Activated CD8-positive, alpha-beta memory T cell treated with anti-CD3 and anti-CD28 coated beads, Interleukin-2, amount 50 U/mL, for 4 hours (primary cell): ENCODE measurements at places on chromosomes 1 and 21.
A peak's percentile ranks its signal among the peaks of the same experiment; 100 is the strongest.

GRCh38 chr1:28199328-28200233 is 23.1 kb upstream of the PTAFR start:
- peak; percentile 23 for DNase-seq

GRCh38 chr1:40786995-40787705 is 3.6 kb downstream of the KCNQ4 start:
- DNase-seq = no peak

DNA sequence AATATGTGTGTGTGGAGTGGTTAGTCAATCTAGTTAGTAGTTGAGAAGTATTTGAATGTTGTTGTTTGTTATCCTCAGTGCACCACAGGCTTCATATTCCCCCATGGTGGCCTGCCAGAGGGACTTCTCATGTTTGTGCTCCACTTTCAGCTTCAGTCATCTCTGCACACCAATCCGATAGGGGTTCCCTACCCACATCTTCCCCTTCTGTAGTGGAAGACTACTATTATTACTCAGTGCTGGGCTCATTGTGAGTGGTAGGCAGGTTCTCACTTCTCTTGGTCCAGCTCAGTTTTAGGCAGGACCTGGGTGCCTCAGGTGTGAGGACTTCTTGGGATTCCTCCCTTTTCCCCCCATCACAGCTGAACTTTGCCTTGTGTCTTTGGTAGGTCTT is 14.2 kb downstream of the MT1HL1 start:
- no peak for DNase-seq

GRCh38 chr1:234730770-234731568 is 121.0 kb upstream of the IRF2BP2 start:
- DNase-seq = peak; percentile 42

- no peak for DNase-seq
Observed at GRCh38 chr1:36511804-36512798, 29.4 kb upstream of the CSF3R start.

DNA sequence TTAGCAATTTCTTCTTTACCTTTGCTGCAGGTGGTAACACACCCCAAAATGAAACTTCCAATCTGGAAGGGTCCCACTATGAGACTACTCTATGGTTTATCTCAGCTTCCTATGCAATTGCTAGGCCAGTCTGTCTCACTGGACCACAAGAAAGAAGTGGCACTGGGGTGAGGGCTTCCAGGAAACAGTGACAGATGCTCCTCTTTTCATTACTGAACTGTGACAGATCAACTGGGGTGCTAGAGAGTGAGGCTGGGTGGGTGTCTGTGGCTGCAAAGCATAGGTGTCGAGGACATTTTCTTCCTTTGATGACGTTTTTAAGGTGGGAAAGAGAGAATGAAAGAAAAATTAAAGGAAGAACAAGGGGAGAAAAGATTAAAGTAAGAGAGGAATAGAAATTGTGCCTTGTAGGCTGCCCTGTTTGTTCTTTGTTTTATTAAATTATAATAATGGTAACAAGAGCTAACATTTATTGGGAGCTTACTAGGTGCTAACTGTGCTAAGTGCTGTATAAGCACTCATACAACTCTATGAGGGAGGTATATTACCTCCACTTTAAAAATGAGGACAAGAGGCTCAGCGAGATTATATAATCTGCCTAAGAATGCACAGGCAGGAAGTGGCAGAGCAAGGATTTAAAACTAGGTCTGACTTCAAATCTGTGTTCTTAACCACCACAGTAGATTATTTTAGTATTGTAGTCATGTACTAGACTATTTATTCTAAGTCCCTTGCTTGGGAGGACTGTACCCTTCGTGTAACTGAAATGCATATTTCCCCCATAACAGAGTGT is 27.8 kb upstream of the DMRTA2 start:
- DNase-seq = no peak

DNA sequence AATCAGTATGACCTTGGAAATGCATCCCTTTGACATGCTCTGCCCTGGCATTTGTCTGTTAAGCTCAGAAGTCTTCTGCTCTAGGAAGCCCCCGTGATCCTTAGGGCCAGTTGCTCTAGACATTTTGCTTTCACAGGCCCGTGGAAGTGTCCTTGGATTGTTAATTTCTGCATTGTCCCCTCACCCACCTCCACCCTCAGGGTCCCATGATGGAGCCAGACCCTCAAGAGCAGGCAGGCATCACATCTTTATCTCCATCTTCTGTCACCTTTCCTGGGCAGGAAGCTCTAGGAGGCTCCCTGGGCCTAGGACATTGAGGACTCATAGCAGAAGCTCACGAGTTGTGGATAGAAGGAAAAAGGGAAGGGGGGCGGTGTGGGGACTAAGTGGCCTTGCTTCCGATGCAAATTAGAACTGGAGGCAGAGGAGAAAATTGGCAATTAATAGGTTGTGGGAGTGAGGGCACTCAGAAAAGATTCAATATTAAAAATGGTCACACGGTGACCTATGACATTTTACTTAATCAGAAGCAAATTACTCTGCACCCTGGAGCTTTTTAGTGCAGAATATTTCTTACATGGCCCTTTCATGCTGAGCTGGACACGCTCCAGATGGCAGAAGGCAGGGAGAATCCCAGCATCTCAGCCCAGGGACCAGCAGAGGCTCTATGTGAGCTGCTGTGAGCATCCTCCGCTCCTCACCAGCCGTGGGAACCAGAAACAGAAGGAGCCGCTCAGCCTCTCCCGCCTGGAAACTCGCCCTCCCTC is 185.0 kb downstream of the MATN1 start:
- DNase-seq = no peak

GRCh38 chr1:7501084-7501491 is 270.0 kb upstream of the VAMP3 start:
- DNase-seq = no peak

DNA sequence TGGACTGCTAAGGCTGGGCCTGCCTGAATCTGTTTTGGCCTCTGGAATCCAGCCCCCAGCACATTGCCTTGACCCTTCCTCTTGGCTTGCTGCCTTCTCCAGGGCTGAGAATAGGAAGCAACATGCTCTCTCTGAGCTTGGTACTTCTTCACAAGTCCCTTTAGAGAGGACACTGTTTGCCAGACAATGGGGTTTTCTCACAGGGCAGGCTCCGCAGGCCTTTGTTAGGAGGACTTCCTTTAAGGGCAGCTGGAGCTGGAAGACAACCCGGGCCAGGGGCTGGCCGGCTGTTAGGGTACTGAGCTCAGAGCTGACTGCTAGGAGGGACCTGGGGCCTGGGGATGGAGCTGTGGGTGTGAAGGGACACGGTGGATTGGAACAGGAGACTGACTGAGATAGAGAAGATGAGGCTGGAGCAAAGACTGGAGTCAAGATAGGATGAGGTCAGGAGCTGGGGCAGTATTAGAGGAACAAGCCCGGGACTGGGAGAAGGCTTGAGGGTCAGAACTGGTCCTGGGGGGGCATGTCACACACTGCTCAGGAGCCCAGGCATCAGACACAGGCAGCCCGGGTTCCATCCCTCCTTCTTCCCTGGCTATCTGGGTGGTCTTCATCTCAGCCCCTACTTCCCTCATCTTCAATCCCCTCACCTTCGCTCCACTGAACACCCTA is 5.4 kb upstream of the ALPL start:
- no peak for DNase-seq

- DNase-seq = no peak
Observed at GRCh38 chr1:15184436-15185241, 31.1 kb downstream of the TMEM51 start.

- DNase-seq = no peak
Observed at GRCh38 chr21:24870633-24871032, 736.6 kb downstream of the MRPL39 start.

- DNase-seq = no peak
Observed at GRCh38 chr21:45423201-45423955, 18.4 kb downstream of the COL18A1 start.

- no peak for DNase-seq
Observed at GRCh38 chr1:75233302-75233929, 99.2 kb downstream of the LHX8 start.

- DNase-seq = no peak
Observed at GRCh38 chr1:203564024-203564423, 62.6 kb upstream of the ATP2B4 start.

DNA sequence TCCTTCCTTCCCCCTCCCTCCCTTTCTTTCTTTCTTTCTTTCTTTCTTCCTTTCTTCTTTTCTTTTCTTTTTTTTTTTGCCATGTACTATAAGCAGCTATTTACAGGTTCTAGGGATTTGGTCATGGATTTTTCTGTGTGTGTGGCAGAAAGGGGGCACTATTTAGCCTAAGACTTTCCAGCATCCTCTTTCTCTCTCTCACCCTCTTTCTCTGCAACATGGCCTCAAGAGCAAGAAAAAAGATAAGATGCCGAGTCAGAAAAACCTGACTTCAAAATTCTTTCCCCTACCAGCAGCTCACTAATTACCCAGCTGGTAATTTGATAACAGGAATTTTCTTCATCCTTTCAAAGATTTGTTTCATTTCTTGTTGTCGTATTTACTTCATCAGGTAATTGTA is 458.3 kb upstream of the ADAMTS5 start:
- no peak for DNase-seq

DNA sequence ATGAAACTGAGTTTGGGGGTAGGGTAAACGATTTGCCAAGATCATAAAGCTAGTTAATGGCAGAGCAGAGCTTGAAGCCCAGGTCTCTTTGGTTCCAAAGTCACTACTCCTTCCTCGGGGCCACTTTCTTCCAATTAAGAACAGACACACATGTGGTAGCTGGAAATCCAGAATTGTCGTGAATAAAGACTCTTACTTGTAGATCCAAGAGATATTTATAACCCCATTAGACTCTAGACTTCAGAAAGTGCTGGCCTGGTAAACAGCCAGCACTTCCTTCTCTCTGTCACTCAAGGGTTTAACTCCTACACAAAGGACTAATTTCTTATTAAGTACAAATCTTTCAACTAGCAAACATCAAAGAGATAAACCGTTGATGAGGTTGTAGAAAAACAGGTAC is 2.7 kb downstream of the FAM163A start:
- DNase-seq = no peak

DNA sequence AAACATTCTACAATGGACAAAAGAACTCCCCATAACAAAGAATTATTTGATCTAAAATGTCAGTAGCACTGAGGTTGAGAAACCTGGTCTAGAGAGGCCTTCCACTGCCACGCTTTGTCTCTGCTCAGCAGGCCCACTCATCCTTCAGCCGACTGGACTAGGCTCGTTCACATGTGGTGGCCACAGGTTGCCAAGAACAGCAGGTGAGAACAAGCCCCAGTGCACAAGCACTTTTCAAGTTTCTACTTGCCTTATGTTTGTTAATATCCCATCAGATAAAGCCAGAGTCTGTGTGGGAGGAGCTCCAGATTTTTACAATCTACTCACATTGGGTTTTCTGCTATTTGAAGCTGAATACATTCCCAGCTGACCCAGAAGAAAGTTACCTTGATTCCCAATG is 9.1 kb upstream of the EFHD2 start:
- DNase-seq = no peak

DNA sequence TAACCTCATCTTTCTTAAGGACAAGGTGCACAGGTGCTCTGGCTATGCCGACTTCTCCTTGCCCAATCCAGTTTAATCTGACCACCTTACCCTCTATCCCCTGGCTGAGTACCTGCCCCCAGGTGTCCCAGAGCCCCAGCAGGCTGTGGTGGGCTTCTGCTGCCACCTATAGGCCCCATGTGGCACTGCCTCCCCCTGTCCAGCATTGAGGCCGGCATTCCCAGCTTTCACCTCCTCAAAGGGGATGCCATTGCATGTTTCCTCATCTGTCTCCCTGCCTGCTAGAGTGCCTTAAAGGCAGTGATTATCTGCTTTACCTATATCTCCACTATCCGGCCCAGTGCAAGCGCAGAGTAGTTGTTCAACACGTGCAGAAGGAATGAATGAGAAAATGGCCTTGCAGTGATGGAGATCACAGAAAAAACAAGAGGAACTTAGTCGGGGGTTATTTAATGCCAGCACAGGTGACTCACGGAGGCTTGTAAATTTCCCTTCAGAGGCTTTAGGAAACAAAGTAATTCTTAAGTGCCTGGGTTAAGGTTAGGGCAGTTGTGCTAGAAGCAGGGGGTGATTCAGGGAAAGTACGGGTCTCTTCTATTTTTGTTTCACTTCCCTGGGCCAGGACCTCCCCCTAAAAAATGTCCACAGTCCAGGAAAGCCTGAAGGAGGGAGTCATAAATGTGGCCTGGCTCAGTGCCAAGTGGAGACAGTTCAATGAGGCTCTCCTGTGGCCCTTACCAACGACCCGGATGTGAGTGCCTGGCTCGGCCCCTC is 131.8 kb upstream of the NGF start:
- DNase-seq = peak; percentile 30

DNA sequence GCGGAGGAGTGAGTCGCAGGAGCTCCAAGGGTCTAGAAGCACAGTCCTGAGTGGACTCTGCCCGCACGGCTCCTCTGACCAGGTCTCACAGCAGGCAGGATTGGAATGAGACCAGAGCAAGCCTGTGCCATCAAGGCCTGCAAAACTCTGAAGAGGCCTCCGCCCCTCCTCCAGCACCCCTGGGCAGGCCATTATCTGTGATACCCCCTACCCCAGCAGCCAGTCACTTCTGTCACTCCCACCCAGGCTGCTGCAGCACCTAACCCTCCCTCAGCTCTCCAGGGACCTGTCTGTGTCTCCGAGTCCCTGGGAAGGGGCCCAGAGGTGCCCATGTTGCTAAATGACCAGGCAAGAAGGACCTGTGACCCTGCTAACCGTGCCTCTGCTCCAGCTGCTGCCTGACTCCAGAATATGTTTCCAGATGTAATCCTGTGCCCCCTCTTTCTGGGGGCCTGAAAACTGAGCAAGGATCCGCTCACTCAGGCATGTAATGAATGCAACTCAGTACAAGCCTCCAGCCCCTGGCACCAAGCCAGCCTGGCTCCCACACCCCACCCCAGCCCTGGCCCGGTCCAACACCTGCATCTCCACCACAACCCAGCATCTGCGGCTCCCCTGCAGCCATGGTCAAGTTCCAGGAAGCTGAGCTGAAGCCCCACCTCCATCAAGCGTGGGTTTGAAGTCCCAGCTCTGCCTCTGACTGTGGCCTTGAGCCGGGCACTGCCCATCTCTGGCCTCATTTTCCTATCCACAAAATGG is 22.1 kb upstream of the COL16A1 start:
- no peak for DNase-seq

DNA sequence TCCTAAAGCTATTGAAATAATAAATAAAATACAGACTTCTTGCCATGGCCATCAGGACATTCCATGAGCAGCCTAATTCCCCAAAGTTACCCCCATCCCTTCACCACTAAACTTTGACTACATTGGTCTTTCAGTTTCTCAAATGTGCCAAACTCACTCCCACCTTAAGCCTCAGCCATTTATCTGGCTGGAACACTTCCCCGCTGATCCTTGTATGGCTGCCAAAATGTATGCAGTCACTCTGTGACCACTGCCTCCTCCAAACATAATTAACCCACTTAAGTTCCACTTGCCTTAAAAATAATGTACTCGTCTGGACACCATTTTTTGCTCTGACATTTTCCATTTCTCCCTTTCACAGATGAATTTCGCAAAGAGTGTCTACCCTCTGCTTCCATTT is 407.4 kb downstream of the NTNG1 start:
- no peak for DNase-seq

DNA sequence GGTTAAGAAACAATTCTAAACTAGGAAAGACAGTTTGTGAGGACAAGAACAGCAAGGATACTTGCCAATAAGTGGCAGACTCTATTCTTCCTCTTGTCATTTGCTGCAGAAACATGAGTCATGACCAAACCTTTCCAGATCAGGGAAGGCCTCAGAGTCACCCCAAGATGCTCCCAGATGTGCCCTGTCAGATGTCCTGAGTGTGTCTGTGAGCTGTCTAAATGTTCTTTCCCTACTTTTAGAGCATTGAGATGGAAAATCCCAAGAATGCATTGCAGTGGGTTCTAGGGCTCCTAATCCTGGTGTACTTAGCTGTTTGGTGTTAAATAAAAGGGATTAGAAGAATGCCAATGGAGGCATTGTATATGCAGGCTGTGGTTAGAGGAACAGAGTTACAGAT is 57.5 kb upstream of the KIAA0040 start:
- no peak for DNase-seq

- DNase-seq = no peak
Observed at GRCh38 chr1:218339267-218339831, 5.8 kb upstream of the TGFB2 start.
